ENCODE measurements at places on chromosomes 5 and 9.

DNA sequence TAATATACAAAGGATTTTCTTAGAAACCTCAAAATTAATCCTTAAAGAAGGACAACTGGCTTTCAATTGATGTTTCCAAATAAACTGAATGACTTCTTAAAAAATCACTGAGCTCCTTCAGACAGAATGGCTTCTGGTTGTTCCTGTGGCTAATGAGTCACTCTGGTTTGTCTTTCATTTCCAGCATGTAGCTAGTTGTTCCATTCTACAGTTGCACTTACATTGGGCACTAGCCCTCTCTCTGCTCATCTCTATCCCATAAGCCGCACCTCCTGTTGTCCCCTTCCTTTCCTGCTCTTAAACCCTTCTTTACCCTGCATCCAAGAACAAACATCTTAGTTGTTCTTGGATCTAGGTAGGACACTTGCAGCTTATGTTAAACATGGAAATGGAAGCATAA, 235.3 kb upstream of the HAPLN1 start:
- DNase-seq = no peak

- DNase-seq = no peak
Observed at GRCh38 chr9:68669218-68669617, 35.8 kb upstream of the PIP5K1B start.

DNA sequence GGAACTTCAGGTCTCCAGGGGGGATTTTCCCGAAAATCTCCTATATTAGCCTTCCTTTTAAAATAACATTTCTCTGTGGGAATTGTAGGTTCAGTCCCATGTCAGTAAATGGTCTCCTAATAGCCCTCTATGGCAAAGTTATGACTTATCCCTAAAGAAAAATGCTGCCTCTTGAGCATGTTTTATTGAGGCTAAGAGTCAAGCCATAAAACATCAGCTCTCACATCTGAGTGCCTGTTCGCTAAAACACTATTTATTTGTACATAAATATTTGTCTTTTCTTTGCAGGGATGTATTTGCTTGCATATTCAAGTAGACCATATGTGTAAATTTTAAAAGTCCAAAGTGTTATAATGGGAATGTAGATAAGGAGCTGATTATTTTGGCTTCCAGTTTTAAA, 160.4 kb downstream of the PRDM6 start:
- no peak for DNase-seq

DNA sequence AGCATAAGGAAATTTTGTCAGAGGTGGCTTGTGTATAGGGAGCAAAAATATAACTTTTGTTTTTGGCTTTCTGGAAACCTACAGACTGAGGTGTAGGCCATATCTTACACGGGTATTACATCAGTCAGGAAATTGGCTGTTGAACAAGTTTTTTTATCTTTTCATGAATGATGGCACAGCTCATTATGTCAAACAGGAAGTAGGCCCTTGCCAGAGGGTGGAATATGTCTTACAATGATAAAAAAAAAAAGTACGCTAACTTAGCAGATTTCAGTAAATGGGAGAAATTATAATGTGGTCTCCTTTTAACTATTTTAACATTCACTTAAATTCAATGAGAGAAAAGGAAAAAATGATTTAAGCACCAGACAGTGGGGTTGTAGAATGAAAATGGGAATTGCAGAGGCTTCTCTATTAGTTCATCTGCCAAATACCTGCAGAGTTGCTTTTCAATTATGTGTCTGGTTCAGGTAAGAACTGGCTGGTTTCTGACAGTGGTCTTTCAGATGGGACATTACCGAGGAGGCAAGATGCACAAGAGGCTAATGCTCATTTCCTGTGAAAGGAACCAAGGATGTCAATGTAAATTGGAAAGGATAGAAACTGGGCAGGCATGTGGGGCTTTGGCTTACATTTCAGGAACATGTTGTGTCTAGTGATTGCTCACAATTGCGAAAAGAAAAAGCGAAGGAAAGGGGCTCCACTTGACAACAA, 169.9 kb downstream of the NNT start:
- peak; percentile 17 for DNase-seq

GRCh38 chr9:134698587-134699342, 57.2 kb downstream of the COL5A1 start:
- DNase-seq = peak; percentile 76

GRCh38 chr9:12464910-12465512, 228.2 kb upstream of the TYRP1 start:
- peak; percentile 66 for DNase-seq

DNA sequence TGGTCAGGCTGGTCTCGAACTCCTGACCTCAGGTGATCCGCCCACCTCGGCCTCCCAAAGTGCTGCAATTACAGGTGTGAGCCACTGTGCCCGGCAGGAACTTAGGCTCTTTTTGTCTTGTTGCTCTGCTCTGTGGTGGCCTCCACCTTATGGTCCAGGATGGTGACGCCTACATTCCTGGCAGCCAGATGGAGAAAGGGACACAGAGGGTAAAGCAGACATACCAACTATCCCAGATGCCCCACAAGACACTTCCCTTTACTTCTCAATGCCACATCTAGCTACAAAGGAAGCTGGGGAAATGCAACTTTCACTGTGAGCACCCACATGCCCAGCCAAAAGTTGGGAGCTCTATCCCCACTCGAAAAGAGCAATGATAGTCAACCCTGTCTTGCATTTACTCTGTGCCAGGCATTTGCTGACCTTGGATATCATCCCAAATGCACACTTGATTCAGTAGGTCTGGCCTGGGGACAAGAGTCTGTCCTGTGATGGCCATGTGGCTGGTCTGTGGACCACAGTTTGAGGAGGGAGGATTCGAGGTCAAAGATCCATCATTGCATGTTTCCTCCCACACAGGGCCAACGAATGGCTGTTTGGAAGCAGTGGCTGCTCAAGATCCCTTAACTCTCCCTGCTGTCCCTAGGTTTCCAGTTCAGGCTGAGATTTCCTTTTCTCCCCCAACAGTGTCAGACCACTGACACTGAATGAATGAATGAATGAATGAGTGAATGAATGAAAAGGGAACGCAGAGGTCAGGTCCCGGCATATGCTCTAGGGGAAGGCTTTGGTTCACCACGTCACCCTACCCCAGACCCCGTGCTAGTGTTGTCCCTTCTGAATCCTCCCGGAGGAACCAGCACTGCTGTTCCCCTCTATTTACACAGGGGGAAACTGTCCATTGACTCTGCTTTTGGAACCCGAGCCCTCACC, 1.4 kb upstream of the ERGIC1 start:
- DNase-seq = no peak

GRCh38 chr5:34803974-34804732, 34.8 kb upstream of the TTC23L start:
- no peak for DNase-seq

- DNase-seq = no peak
Observed at GRCh38 chr5:139565411-139566305, 4.5 kb downstream of the UBE2D2 start.

GRCh38 chr5:143396353-143396940, 7.0 kb downstream of the NR3C1 start:
- DNase-seq = no peak

DNA sequence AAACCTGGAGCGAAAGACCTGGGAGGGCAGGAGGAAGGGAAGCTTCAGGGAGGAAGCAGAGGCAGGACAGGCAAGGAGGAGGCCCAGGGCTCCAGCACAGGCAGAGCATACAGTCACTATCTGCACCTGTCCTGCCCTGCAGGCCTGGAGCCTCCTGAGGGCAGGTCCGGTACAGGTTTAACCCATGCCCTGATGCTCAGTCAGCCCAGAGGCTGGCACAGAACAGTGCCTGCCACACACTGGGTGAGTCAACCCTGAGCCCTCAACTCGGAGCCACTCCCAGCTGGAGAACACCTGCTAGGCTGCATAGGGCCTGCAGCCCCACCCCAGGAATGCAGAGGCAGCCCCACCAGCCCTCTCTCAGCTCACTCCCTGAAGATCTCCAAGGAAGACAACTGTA, 161.5 kb upstream of the PHYKPL start:
- no peak for DNase-seq

GRCh38 chr9:127155314-127155960, 33.0 kb upstream of the ANGPTL2 start:
- no peak for DNase-seq

GRCh38 chr5:38790891-38791290, 54.9 kb upstream of the OSMR start:
- no peak for DNase-seq

DNA sequence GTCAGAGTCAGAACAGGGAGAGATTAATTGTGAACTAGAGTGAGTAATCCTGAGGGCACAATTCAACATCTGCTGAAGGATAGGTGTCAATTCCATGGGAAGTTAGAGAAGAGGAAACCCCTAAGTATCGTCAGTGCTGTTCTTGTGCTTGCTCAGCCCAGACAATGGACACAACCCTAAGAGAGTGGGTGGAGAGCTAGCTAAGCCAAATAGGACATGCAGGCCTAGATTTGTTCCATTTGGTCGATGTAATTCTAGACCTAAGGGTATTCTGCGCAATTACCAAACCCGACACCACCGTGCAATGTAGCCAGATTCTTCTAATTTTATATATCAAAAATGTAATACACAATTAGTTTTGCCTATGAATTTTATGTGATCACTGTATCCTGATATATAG, 431.6 kb downstream of the SH3GL2 start:
- no peak for DNase-seq

DNA sequence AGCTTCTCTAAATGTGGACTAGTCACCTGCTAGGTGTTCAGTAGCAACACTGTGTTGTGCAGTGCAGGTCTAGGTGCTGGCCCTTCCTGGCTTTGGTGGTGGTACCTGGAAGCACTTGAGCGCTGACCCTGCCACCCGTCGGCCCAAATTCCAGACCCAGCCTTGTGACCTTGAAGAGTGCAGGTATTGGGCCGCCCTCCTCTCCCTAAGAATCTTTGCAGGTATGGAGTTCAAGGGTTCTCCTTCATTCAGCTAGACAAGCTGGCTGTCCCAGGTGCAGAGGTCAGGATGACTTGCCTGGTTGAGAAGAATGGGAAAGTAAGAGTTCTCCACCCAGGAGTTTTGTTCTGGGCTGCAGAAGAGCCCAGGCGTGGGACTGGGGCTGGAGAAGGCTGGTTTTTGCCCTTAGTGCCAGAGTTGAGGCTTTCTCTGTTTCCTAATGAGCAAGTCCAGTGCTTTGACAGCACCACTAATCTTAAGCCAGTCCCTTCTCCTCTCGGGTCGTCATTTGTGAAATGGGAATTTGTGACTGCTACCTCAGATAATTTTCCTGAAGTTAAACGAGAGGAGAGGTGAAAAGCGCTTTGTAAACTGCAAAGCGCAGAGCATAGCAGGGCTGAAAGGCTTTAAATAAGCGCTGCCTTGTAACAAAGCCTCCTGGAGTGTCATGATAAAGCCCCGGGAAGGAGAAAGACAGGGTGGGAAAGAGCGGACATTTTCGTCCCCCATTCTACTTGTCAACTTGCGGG, 4.0 kb downstream of the FOXE1 start:
- DNase-seq = no peak

DNA sequence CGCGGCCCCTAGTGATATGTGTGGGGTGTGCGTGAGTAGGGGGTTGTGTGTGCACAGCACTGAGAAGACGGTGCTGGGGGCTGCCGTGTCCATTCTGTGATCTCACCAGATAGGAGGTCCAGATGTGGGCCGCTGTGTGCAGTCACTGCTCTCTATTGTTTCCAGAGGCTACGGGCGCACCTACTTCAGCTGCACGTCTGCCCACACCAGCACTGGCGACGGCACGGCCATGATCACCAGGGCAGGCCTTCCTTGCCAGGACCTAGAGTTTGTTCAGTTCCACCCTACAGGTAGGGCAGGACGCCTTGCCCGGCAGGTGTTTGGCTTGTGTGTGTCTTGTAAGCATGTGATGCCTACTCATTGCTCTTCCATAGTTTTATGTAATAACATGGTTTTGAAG, 12.6 kb downstream of the SDHA start:
- DNase-seq = no peak

DNA sequence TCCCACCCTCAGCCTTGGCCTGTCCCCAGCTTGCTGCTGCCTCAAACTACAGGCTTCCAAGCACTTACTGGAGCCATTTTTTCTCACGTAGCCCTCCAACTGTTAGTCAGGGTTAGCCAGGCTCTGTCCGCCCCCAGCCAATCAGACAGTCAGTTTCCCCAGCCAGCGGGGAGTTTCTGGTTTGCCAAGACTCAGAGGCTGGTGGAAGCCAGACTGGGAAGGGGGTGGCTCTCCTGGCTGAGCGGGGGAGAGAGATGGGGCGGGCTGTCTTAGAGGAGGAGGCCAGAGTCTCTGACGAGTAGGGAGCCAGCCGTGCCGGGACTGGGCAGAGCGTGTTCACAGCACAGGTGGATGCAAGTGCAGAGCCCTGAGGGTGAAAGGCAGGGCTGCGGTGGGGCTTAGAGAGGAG, 15.3 kb downstream of the PROP1 start:
- no peak for DNase-seq

DNA sequence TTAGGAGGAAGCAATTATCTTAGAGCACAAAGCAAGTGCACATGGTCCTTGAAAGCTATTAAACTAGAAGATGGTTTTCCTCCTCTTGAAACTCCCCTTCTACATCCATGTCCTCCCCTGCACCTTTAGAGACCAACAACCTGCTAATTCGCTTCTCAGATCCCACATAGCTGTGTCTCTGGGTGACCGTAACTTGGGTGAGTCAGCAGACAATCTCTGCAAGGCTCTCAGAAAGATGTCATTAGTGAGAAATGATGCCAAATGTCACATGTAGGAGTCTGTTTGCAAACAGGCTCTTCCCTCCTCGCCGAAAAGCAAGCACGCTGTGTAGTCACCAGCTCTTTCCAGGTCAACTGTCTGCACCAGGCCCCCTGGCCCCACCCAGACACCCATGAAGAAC, 291.8 kb downstream of the SLIT3 start:
- peak; percentile 19 for DNase-seq

DNA sequence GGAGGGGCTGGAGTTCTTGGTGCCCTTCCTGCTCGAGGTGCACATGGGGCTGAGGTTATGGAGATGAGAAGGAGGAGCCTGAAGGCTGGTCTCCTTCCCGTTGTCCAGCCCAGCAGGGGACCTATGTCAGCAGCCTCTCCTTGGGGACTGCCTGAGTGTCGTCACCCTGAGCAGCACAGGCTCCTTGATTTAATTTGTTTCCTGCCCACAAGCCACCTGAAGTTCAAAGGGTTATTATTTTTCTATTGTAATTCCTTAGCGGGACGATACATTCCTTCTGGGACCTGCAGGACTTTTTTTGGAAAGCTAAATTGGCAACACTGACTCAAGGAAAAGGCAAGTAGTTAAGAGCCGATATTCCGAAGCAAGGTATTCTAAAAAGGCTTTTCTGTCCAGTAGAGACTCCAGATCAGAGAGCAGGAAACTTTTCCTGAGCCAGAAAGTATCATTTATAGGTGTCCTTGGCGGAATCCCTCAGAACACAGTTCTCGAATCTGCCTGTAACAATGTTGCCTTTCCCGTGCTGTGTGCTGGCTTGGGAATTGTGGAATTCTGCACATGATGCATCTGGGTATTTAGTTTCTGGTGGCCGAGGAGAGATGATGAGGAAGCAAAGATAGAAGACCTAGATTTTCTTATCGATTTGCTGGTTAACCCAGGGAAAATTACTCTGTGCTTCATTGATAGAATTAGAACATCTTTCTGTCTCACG, 55.4 kb downstream of the ARHGAP26 start:
- DNase-seq = peak; percentile 56

- DNase-seq = no peak
Observed at GRCh38 chr9:107153336-107153735, 129.7 kb upstream of the RAD23B start.

- no peak for DNase-seq
Observed at GRCh38 chr9:27447031-27447683, 76.9 kb upstream of the IFNK start.

Data from HT-29 (cell line).